ENCODE measurements at places on chromosomes 7 and 10.

DNA sequence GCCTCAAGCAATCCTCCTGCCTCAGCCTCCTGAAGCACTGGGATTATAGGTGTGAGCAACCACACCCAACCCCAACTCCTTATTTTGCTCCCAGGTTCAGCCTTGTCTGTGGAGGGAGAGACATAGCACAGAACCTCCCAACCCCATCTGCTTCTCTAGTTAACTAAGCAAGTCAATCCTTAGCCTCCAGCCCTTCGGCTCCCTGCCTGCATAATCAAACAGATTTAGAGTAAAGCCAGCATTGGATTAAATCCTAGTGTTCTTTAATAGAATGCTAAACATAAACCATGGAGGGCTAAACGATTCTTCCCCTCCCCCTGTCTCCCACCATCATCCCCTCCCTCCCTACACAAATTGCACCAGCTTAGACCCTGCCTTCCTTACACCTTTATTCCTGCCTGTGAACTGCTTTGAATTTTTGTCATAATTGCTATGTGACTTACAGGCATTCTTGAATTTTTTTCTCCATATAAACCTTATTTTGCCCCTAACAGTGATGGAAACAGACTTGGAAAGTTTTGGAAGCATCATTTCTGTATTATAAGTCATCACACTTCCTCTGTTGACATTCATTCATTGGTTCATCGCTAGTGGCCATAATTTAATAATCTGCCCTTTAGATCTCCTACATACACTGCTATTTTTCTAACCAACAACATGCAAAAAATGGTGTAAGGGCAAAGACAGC, 72.6 kb upstream of the TOMM7 start:
- DNase-seq, result no peak

DNA sequence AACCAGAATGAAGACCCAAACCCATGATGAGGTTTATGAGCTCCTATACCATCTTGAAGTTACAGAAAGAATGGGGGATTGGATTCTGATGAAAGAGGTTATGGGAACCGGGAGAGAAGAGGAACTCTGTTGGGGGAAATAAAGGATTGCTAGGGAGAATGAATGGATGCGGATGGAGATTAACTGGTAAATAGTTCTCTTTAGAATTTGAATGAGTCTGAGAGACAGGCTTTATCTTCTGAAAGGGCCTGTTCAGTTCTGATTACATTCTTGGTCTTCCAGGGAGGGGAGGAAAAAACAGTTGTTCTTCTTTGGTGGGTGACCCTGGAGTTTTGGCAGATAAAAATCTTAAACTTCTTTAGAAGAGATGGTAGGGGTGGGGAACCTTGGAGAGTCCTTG, 13.9 kb downstream of the SUGCT start:
- DNase-seq, result no peak

DNA sequence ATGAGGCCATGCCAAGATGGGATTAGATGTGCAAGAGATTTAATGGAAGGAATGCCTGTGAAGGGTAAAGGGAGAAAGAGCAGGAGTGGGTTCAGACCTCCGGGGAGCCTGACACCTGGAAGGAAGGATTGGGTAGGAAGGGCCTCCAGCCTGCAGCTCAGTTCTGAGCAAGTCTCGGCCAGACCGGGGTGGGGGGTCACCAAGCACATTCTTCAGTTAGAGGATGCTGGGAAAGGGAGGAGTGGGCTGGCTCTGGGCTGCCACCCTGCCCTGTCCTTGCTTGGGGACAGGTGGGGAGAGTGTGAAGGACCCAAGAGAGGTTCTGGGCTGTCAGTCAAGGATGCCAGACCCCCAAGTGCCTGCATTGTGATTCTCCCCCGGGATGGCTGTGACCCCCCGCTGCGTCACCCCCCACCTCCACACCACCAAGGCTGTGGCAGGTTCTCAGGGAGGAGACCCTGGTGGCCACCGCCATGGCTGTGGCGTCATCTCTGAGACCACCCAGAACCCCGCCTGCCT, 16.5 kb upstream of the PRKAG2 start:
- no peak for DNase-seq

GRCh38 chr10:98023024-98023423, 7.4 kb downstream of the CRTAC1 start:
- DNase-seq, result no peak

DNA sequence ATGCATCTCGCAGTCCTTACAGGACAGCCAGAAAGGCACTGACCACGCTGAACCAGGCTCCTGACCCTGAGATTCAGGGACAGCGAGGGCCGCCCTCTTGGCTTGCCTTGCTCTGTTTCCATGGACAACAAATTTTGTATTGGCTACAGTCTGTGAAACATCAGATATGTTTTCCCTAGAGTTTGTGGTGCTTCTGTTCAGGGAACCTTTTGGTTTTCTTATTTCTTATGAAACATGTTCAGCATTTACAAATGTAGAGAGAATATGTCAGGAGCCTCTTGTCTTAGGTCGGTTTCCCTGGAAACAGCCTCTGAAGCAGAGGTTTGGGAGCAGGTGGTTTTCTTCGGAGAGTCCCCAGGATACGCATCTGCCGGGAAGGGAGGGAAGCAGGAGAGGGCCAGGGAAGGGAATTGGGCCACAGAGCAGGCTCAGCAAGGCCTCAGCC, 260.1 kb downstream of the CCDC3 start:
- no peak for DNase-seq

DNA sequence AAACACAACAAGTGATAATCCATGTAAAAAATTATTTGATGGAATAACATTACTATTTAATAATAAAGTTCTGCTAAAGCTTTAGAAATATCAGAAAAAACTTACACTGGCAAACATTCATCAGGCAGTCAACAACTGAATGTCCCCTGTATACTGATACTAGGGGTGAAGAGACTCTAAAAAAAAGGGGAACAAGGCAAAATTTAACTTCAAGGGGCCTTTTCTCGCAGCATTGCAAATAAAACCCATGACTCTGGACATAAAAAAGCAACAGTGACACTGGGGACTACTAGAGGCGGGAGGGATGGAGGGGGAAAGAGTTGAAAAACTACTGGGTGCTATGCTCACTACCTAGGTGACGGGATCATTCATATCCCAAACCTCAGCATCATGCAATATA, 5.8 kb upstream of the IFRD1 start:
- DNase-seq, result no peak

GRCh38 chr10:133394801-133395221, 854 bp downstream of the MTG1 start:
- DNase-seq, result no peak

- no peak for DNase-seq
These were observed 21.2 kb upstream of the ZMIZ1 start for GRCh38 chr10:79047584-79047874.

GRCh38 chr10:20870834-20871233, 26.3 kb downstream of the NEBL start:
- no peak for DNase-seq

DNA sequence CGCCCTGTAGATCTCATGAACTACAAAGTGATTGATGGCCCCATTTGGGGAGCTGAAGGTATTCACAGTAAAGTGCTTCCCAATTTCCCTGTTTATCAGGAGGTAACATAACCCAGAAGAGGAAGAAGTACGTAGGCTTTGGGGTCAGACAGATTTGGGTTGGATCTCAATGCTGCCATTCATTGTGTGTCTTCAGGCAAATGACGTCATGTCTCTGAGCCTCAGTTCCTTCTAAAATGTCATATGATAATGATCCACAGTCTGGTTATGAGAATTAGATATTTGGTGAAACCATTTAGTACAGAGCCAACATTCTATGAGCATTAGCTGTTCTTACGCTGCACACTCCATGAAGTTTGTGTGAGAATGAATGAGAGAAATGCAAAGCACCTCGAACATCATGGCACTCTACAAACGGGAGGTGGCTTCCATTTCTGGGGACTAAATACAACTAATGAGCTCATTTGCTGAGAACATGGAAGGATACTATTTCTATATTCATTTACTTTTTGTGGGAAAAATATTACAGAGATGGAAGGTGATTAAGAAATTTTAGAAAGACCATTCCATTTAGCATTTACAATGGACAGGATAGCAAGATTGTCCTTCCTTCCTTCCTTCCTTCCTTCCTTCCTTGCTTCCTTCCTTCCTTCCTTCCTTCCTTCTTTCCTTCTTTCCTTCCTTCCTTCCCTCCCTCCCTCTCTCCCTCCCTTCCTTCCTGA, 13.8 kb upstream of the JCAD start:
- no peak for DNase-seq

- no peak for DNase-seq
These were observed 100.8 kb downstream of the RELN start for GRCh38 chr7:103888603-103889153.

- no peak for DNase-seq
These were observed 42.6 kb upstream of the ZNRF2 start for GRCh38 chr7:30241767-30242166.

GRCh38 chr7:31478721-31479120, 35.2 kb upstream of the ITPRID1 start:
- DNase-seq, result no peak

GRCh38 chr7:114977277-114977676, 55.4 kb downstream of the MDFIC start:
- DNase-seq, result no peak

GRCh38 chr10:79123547-79123963, 54.8 kb downstream of the ZMIZ1 start:
- no peak for DNase-seq

DNA sequence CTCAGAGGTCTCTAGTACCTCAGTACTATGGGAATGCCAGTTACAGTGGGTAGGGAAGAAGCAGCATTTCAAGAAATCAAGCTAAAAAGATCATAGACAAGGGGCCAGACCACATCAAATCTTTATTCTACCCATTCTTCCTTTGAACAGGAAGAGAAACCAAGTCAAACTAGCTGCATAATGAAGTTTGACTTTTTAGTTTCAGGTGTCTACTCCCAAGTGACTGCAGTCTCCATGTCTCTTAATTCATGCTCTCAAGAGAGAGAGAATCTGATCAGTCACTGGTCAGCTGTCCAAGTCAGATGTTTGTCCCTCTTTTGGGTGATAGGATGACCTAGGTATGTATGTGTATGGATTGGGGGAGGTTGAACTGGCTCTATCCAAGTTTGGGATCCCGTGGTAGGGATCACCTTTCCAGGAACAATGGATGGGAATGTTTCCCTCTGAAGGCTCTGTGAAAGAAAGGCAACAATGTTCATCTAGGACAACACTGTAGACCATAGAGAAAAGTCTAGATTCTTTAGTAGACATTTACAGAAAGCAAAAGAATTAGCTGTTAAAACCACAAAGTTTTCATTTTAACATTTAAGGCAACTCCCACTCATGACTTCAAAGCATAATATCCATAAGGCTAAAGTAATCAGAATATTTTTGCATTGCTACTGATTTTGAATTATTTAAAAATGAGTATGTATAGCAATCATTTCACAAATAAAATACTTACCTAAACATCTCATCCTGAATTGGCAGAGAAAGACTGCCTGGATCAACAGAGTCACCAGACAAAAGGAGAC, 30.1 kb upstream of the PRTFDC1 start:
- no peak for DNase-seq

GRCh38 chr10:32548208-32548607, 102.3 kb downstream of the CCDC7 start:
- no peak for DNase-seq

- no peak for DNase-seq
These were observed 44.0 kb upstream of the FAM133B start for GRCh38 chr7:92634205-92634604.

GRCh38 chr7:39979406-39980073, 29.5 kb downstream of the CDK13 start:
- no peak for DNase-seq

DNA sequence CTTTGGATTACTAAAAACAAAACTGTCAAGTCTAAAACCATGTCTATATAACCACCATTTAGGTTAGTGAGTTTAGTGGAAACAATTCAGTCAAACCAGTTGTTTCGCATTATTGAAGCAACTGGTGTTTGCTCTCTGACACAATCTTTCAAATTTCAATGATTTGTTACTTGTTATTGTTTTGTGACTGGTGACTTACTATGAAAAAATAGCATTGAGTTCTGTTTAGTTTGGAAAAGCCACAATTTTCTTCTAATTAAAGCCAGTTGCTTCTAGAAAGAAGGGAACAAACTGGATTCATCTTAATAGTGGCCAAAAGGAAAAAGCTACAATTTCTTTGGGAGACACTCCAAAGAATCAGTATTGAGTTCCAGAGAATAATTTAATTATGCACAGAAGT, 30.4 kb downstream of the LAMB4 start:
- no peak for DNase-seq

GRCh38 chr7:30159163-30159562, 24.4 kb downstream of the MTURN start:
- no peak for DNase-seq

- DNase-seq, result no peak
These were observed 1122.6 kb upstream of the POT1 start for GRCh38 chr7:126052229-126052628.

DNA sequence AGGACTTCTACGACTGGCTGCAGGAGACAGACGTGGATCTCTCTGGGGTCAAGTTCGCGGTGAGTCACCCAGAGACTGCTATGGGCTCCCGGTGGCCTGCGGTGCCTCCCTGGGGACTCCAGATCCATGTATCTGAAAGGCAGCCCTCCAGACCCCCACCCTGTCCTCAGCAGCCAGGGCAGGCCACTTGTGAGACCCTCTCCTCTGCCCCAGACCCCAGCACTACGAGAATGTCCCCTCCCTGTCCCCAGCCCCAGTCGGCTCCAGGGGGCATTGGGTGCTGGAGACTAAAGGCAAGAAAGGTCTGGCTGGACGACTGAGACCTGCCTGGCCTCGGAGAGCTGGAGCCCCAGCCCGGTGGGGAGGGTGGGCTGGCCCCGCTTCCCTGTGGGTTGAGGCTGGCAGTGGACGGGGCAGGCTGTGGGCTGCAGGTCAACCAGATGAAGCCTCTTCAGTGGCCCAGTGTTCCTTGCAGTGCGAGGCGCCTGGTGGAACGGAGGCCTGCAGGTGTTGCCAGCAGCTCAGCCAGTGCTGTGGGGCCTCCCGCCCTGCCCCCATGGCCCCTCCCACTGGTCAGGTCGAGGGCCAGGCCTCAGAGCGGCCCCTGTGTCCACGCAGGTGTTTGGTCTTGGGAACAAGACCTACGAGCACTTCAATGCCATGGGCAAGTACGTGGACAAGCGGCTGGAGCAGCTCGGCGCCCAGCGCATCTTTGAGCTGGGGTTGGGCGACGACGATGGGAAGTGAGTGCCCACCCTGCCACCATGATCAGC, 13.8 kb downstream of the TMEM120A start:
- DNase-seq, result no peak

DNA sequence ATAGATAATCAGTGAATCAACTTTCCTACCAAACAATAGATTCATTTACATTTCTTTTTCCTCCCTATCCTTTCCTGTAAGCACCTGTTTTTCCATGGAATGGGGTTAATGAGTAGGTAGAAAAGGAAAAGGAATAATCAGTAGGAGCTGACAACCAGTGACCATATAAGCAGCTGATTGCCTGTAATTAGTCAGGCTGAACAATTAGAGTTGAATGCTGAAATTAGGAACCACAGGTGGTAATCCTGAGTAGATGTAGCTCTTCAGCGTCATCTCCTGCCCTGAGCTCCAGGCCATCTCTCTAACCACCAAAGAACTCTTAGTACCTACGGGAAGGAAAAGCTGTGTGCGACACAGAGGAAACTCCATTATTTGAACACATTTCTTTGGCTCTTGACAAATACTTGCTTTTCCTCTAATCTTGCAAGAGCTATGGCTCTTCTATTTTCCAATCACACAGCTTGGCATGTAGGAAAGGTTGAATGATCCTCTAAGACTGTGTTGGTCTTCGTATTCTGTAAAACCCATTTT, 63.8 kb downstream of the KLHDC10 start:
- no peak for DNase-seq

All from posterior cingulate gyrus (tissue), 11 donors.